SK-N-SH (cell line): ENCODE measurements at places on chromosomes 7 and 10. TPM values are rescaled to one million over a fixed set of nuclear protein-coding genes. Genes with fewer than 3 reads are reported as not detected.

DNA sequence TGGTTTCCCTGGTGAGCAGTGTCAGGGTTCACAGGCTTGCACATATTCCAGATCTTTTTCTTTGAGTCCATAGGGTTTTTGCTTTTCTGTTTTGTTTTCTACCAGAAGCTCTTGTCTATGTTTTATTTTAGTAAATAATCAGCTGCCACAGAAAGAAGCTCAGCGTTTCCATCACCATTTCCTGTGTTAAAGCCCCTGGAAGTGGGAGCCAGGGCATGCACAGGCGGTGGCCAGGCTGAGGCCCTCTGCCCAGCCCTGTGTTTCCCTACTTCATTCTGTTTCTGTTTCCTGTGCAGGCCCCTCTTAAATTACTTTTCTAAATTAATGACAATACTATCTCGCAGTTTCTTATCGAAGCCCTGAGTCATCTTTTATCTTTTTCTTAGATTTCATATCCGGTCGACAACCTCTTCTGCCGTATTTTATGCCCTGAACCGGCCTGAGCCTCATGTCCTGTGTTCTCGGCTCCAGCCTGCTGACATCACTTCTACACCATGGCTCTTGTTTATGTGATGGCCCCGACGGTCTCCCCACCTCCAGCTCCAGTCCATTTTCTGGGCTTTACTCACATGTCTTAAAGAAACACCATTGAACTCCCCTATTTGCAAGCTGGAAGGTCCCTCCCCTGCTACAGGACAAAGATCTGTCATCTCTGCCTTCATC lies 442.2 kb downstream of the TCERG1L start:
- no peaks in the 10 kb centered on the region for H3K27me3 ChIP-seq
- H3K36me3 ChIP-seq = no peaks in the 10 kb centered on the region
- DNase-seq = no peak
- no peak overlapping the region for H3K27ac ChIP-seq
- H3K4me1 ChIP-seq = no peaks in the 10 kb centered on the region

DNA sequence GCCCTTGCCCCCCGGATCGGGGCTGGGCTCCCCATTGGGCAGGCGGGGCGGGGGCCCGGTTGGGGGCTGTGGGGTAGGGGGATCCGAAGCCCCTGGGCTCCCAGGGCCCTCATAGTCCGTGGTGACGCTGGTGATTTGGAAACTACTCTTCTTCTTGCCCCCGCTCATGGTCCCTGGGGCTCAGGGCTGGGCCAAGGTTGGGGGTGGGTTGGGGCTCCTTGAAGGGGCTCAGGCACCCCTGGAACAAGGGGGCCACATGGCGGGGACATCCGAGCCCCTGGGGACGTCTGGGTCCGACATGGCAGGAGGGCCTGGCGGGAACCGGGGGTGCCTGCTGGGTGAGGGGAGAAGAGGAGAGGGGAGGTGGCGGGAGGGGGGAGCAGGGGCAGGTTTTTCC lies 1.1 kb downstream of the TSC22D4 start:
- no peak overlapping the region for H3K27ac ChIP-seq
- peaks cover 5% of the 10 kb centered on the region for H3K36me3 ChIP-seq
- H3K4me1 ChIP-seq = peaks cover 16% of the 10 kb centered on the region
- no peaks in the 10 kb centered on the region for H3K27me3 ChIP-seq
- H3K4me3 ChIP-seq = peak overlapping the region; percentile 99

- H3K4me3 ChIP-seq = no peak overlapping the region
- H3K27ac ChIP-seq = no peak overlapping the region
- H3K4me1 ChIP-seq = peaks cover 9% of the 10 kb centered on the region
- DNase-seq = no peak
- H3K36me3 ChIP-seq = no peaks in the 10 kb centered on the region
These were observed 11.4 kb upstream of the TMEM26 start for GRCh38 chr10:61464461-61465170.

Gene PLEKHS1
- not detected in 2 replicates for polyA plus RNA-seq

DNA sequence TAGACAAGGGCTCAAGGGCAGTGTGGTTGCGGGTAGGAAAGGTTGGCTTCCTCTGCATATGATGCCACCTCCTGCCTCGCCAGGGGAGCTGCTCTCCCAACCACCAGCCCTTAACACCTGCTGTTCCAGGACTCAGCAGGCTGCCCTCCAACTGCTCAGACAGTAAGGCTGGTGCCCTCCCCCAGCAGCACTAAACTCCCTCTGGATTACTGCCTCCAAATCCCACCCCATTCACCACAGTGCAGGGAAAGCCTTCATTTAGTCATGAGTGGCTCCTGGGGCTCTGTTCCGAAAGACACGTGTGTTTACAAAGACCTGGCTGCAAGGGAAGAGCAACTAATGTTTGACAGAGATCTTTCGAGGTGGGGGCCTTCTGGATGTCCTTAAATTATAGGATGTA lies 437.2 kb upstream of the MKI67 start:
- no peak overlapping the region for H3K27ac ChIP-seq
- no peaks in the 10 kb centered on the region; the same call in 1 of the 2 replicates for H3K4me1 ChIP-seq
- DNase-seq = no peak
- H3K36me3 ChIP-seq = no peaks in the 10 kb centered on the region
- H3K27me3 ChIP-seq = no peaks in the 10 kb centered on the region

Gene KIF20B
- polyA plus RNA-seq = 1.5 and 2.0 TPM in 2 replicates

- H3K27ac ChIP-seq = no peak overlapping the region
- no peak for DNase-seq
- no peaks in the 10 kb centered on the region for H3K4me1 ChIP-seq
- no peak overlapping the region for H3K4me3 ChIP-seq
These were observed 253.6 kb downstream of the ELFN1 start for GRCh38 chr7:1923409-1924257.

Gene KCP
- not detected in 2 replicates for polyA plus RNA-seq

GRCh38 chr10:93152136-93152535 lies 78.4 kb downstream of the CYP26A1 start:
- no peaks in the 10 kb centered on the region for H3K4me1 ChIP-seq
- no peaks in the 10 kb centered on the region for H3K27me3 ChIP-seq
- H3K27ac ChIP-seq = no peak overlapping the region
- DNase-seq = no peak

- H3K36me3 ChIP-seq = no peaks in the 10 kb centered on the region
- H3K27me3 ChIP-seq = peaks cover 13% of the 10 kb centered on the region; the same call in 1 of the 2 replicates
- no peak overlapping the region for H3K4me3 ChIP-seq
- DNase-seq = peak; percentile 51
- no peak overlapping the region for H3K27ac ChIP-seq
- peaks cover 21% of the 10 kb centered on the region; the same call in 1 of the 2 replicates for H3K4me1 ChIP-seq
These were observed 37.9 kb upstream of the PSMG3 start for GRCh38 chr7:1607696-1608095.

Gene VAX1
- not detected in 2 replicates for polyA plus RNA-seq

GRCh38 chr10:35203745-35204144 lies 77.1 kb downstream of the CREM start:
- H3K4me3 ChIP-seq = no peak overlapping the region
- no peaks in the 10 kb centered on the region for H3K36me3 ChIP-seq
- H3K4me1 ChIP-seq = no peaks in the 10 kb centered on the region; the same call in 1 of the 2 replicates
- H3K27ac ChIP-seq = no peak overlapping the region
- no peak for DNase-seq

GRCh38 chr10:106147021-106147420 lies 1017.5 kb downstream of the SORCS1 start:
- H3K27ac ChIP-seq = no peak overlapping the region
- H3K4me3 ChIP-seq = no peak overlapping the region
- H3K4me1 ChIP-seq = peaks cover 13% of the 10 kb centered on the region
- no peaks in the 10 kb centered on the region for H3K36me3 ChIP-seq
